ENCODE measurements at places on chromosomes 12 and 14.

- peak; percentile 58 for DNase-seq
Observed at GRCh38 chr12:45357539-45358417, 141.9 kb downstream of the ANO6 start.

- no peak for DNase-seq
Observed at GRCh38 chr12:42162193-42162592, 17.5 kb upstream of the GXYLT1 start.

DNA sequence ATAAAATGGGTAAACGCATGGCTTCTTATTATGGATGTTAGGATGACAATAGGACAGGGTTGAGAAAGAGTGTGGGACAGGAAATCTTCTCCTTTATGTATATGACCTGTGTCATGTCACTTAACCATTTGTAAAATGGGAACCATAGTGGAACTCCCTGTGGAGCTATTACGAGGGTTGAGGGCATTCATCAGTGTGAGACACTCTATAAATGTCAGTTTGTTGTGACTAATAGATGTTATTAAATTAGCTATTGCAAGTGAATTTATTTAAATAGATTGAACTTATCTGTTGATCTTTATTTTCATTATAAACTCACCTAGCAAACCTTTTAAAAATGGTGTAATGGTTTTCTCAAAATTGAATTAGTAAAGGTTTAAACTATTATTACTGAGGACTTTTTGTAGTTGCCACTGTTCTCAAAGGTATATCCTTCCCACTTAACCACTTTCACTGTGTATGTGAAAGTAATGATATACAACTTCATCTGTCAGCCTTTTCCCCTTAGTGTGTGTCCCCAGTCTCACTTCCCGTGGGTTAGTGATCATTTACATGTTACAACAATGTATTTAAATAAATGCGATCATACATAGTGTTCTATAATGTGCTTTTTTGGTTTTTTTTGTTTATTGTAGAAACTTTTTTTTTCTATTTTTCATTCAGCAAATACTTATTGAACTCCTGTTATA lies 17.1 kb downstream of the HELB start:
- no peak for DNase-seq

GRCh38 chr12:98911396-98911795 lies 266.3 kb downstream of the APAF1 start:
- no peak for DNase-seq

GRCh38 chr12:56151672-56152131 lies 685 bp upstream of the MYL6B start:
- DNase-seq, result no peak

- DNase-seq, result no peak
Observed at GRCh38 chr14:103033681-103034096, 23.7 kb downstream of the CDC42BPB start.
